ENCODE measurements at places on chromosomes 5 and 9.

GRCh38 chr9:135277219-135278201, 190.0 kb downstream of the OLFM1 start:
- no peak for DNase-seq

GRCh38 chr9:4221931-4222330, 77.9 kb downstream of the GLIS3 start:
- no peak for DNase-seq

DNA sequence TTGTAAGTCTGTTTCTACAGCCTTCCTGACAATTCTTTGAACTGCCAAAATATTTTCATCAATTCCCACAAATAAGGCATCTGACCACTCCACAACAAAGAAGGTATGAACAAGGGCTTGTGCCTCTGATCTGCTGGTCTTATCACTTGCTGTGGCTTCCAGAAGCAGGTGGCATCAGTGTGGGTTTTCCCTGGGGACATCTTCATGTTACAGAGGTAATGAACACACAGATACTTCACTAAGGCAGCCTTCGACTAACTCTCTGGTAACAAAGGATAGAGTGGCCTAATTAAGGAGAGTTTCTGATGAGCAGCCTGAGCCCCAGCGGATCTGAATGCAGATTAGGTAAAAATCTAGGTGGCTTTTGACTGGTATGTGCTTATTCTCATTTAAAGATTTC, 15.2 kb upstream of the ERAP2 start:
- DNase-seq: no peak

- DNase-seq: no peak
These were observed at the start of gene CDH18 for GRCh38 chr5:19987612-19988361. CDH18 (minus strand) TSS chr5:19988200; CDS start chr5:19838986, 149,214 bp downstream.

DNA sequence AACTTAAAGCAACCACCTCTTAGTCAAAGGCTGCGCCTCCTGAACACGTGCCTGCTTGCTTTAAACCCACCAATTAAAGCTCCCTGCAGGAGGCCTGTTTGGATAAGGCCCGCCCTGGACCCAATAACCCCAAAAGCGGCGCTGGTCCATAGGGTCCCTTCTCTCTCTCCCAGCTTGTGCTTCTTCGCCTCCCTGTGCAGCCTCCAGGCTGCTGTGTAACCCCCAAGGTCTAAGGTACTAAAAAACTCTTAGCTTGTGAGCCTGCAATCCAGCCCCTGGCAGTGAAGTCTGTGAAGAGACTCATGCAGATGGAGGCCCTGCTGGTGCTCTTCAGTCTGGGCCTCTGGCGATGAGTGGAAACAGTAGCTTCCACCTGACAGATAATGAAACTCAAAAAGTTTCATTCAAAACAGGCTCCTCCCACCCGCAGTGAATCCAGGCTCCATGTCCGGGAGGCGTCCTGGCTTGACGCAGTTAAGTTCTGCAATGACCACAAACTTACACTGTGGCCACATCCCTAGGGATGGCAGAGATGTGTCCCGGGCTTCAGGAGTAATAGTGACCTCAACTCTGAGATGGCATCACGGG, 97.3 kb downstream of the PRRT1B start:
- no peak for DNase-seq

- DNase-seq: no peak
These were observed 152.6 kb upstream of the MSX2 start for GRCh38 chr5:174571662-174572397.

DNA sequence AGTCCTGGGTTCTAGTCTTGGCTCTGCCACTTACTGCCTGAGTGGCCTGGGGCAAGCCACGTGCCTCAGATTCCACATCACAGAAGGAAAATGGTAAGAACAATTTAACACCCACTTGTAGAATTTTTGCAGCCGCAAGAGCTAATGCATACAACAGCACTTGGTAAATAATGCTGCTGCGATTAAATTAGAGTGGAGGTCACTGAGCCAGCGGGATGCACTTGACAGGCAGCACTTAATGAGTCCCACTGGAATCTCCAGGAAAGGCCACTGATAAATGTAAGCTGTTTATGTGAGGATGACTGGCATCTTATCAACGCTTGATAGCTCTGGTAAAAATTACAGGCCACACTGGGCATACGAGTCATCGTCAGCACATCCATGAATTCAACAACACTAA, 59.4 kb upstream of the UBTD2 start:
- DNase-seq: no peak

DNA sequence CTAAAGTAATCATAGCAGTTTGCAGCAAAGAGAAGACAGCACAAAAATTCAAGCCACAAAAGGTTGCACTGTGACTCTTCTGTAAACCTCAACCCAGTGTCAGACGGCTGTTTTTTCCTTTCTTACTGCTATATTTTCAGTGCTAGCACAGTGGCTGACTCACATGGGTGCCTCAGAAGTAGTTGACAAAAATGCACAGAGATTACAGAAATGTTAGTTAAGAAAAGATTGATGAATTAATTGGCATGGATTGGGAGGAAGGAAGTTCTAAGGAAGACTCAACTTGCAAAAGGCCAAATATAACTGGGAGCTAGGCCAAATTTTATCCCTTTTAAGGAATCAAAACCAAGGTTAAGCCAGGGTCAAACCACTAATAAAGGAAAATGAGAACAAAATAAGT, 43.7 kb upstream of the ITGA1 start:
- peak; percentile 3 for DNase-seq

GRCh38 chr9:113646491-113646890, 183.0 kb downstream of the RGS3 start:
- no peak for DNase-seq

GRCh38 chr5:11684607-11685006, 219.6 kb downstream of the CTNND2 start:
- DNase-seq: no peak

DNA sequence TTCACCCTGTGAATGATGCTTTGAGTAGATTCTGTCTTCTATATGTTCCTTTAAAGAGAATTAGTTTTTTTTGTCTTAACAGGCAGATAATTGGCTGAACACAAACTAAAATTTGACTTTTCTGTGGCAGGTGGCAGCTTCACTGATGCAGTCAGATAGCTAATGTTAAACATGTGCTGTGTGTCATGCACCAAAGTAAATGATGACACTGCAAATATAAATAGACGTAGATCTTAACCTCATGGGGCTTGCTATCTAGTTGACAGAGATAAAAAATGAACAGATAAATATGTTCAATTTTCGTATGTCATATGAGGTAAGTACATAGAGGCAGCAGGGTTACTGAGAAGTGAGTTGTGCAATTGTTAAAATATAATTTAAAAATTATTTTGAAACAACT, 82.7 kb downstream of the PARP8 start:
- DNase-seq: no peak

DNA sequence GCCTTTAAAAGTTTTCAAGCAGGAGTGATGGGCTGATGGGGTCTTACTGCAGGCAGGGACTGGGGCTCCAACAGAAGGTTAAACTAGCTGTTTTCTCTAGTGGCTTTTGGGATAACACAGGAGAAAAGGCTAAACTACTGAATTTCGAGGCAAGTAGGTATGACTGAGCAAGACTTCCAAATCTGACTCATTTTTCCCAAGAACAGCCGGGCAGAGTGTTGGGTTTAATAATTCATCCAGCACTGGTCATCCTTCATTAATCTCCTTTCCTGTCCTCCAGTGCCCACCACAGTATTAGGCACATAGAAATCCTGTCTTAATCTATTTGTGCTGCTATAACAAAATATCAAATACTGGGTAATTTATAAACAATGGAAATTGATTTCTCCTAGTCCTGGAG, 20.5 kb downstream of the MSX2 start:
- DNase-seq: no peak

DNA sequence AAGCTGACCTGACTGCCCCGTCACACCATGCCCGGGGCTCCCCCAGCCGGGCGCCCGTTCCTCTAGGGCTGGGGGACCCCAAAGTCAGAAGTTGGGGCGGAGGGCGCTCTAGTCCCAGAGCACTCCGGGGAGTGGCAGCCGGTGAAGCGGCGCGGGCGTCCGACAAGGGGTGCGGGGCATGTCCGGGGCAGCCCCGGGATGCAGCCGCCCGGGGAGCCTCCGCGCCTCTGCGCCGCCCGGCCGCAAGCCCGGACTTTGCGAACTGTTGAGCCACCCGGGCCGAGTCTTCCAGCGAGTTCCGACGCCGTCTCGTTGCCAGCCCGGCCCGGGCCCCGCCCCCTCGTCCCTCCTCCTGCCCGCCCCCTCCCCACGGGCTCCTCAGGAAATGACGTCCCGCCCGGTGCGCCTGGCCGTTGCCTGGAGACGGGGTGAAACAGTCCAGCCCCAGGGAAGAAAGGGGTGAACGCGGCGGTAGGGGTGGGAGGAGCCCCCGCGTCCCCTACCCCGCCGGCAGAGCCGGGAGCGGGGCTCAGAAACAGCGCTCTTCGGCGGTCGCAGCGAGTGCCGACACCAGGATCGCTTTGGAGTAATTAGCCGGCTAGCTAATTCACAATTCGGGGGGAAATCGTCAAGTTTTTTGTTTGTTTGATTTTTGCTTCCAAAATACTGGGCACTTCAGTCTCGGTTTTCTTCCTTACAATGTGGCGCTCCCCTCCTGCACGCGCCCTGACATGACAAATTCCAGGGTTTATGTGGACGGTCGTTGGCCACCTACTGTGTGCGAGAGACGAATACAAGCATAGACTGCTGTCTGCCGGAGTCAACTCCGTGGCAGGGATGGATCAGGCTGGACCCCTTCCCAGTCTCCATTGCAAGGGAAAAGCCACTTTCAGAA, at the start of gene WHRN:
TSS of gene WHRN (minus strand) at position 287 of the 895 bp plus-strand sequence. CDS start 672 bp downstream, outside the sequence.
- DNase-seq: peak; percentile 93

- no peak for DNase-seq
These were observed 1933.2 kb upstream of the WWC1 start for GRCh38 chr5:166358127-166358830.

GRCh38 chr5:150082374-150082773, 4.0 kb downstream of the CSF1R start:
- no peak for DNase-seq

DNA sequence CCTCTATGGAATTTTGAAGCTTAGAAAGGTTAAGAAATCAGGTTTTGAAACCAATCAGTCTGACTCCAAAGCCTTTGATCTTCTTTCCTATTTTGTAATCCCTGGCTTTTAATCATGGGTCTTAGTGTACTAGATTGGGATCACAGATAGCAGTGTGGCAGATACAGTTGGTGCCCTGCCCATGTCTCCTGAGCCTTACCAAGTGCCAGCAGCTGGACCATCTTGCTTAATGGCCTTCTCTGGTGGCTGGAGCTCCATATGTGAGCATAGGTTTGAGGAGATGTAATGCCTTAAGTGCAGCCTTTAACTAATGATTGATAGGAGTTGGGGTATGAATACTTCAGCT, 16.7 kb upstream of the RIC1 start:
- DNase-seq: no peak

DNA sequence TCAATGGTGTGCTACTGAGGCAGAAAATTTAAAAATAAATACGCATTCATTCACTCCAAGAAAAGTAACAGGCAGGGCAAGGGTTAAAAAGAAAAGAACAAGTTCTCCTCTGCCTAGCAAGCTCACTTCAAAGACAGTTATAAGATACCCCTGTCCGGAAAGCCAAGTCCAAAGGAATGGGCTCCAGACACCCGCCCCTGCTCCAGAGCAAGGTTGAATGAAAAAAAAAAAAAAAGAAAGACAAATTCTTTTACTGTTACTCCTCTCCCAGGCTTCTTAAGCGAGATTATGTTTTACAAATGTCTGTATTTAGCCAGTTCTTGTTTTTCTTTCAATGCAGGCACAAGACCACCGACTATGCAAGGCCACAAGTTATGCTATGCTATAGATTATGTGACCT, 9.1 kb upstream of the ANXA2R start:
- DNase-seq: no peak

GRCh38 chr5:63032343-63032742, 453.7 kb downstream of the LRRC70 start:
- DNase-seq: no peak

GRCh38 chr5:99651298-99651697, 722.5 kb upstream of the CHD1 start:
- no peak for DNase-seq

DNA sequence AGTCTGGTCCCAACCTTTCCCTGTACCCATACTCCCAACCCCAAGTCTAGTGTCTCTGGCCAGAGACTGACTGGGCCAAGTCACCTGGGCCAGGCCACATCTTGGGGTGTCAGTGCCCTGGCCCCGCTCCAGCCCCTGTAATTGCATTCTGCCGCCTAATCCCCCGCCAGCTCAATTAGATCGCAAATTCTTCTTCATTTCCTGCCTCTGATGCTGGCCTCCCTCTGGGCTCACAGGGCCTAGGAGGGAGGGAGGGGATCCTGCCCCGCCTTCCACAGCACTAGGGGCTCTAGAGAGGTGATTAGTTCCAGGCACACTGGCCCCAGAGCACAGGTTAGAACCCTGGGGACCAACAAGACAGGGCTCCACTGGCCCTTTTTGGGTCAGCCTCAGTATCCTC, 5.5 kb downstream of the CXXC5 start:
- DNase-seq: no peak

DNA sequence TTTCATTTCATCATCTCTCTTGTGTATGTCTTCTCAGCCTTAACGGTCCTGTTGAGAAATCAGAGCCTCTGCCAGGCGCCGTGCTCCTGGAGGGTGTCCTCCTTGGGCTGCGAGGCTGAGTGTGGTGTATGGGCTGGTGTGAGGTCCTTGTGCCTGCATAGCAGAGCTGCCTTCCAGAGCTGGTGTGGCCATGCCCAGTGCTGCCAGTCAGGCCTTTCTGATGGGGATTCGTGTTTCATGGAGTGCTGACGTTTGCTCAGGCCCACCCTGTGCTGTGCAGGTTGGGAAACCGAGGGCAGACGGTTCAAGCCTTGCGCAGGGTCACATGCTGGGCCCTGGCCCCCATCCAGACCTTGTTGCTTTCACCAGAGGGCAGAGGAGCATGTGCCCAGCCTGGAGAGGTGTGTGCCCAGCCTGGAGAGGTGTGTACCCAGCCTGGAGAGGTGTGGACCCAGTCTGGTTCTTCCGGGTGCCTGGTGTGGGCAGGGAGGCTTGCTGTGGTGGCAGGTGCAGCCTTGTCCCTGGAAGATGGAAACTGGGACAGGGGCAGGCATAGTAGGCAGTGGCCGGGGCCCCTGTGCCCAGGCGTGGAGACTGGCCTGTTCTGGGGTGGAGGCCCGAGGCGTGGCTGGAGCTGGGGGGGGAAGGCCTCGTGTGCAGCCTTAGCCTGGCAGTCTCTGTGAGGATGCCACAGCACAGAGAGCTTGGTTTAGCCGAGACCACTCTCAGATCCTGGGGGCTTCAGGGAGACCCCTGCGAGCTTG, 84.0 kb downstream of the RXRA start:
- no peak for DNase-seq

DNA sequence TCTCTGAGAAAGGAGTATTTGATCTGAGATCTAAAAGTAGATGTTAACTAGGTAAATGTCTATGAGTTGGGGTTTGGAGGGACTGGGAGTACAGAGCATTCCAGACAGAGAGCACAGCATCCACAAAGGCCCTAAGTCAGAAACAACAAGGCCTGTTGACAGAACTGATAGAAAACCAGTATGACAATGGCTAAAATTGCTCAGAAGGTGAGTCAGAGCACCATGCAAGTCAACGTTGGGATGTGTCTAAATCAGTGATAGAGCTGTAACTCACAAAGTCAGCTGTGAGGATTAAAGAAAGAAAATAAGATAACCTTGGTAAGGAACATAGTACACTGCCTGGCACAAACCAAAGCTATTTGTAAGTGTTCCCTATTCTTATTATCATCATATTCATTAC, 124.0 kb downstream of the CETN3 start:
- DNase-seq: no peak

GRCh38 chr9:129702589-129703520, 37.4 kb downstream of the PRRX2 start:
- DNase-seq: no peak
